Fibroblast of lung (primary cell): ENCODE measurements at places on chromosomes 12 and 14.

- DNase-seq, result no peak
Observed at GRCh38 chr12:93317227-93317626, 60.5 kb upstream of the NUDT4 start.

DNA sequence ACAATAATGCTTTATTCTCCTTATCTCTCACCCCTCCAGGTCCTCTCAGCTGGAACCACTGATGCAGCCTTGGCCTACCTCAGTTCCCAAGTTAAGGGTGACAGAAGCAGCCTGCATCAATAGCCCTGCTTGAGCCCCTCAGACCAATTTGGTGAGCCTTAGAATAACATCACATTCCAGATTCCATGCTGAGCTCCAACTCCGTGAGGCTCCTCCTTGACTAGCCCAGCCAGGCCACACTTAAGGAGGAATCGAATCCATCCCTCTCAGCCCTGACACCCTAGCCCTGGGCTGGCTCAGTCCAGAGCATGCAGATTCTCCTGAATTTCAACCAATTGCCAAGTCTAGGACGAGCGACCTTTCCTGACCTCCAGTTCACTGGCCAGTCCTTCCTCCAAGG, 91.1 kb downstream of the ARMH4 start:
- DNase-seq, result no peak

- DNase-seq, result no peak
Observed at GRCh38 chr14:102592763-102593060, 263 bp downstream of the RCOR1 start.

GRCh38 chr12:77722536-77722935, 108.2 kb upstream of the NAV3 start:
- no peak for DNase-seq

GRCh38 chr14:103548463-103549351, 13.8 kb downstream of the BAG5 start:
- DNase-seq, result no peak

DNA sequence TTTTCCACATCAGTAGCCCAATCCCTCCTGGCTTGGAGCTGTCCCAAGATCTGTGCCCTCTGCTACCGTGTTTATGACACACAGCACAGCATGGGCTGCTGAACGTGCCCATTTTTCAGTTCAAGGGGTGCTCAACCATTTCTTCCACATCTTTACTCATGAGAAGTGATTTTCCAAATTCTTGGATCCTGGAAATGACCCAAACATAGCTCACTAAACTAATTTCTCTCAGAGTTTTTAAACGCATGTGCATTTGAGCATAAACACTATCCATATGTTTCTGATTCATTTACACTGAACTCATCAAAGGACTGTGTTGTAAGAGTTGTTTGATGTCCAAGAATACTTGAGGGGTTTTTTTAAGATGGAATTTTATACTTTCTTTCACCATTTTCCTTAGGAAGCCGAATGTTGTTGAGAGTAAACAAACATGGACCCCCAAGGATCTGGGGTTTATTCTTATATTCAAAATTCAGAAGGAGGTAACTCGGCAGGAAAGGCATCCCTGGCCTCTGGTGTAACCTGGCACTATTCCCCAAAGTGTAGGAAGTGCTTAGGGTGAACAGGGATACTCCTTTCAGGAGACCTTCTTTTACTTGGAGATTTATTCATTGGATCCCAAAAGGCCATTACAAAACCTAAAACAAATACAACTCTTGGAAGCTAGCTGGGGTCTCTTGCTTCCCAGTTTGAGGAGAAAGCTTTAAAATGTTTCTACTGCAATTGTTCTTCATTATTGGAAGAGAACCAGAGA, 215.0 kb downstream of the BMP4 start:
- DNase-seq, result peak; percentile 79

DNA sequence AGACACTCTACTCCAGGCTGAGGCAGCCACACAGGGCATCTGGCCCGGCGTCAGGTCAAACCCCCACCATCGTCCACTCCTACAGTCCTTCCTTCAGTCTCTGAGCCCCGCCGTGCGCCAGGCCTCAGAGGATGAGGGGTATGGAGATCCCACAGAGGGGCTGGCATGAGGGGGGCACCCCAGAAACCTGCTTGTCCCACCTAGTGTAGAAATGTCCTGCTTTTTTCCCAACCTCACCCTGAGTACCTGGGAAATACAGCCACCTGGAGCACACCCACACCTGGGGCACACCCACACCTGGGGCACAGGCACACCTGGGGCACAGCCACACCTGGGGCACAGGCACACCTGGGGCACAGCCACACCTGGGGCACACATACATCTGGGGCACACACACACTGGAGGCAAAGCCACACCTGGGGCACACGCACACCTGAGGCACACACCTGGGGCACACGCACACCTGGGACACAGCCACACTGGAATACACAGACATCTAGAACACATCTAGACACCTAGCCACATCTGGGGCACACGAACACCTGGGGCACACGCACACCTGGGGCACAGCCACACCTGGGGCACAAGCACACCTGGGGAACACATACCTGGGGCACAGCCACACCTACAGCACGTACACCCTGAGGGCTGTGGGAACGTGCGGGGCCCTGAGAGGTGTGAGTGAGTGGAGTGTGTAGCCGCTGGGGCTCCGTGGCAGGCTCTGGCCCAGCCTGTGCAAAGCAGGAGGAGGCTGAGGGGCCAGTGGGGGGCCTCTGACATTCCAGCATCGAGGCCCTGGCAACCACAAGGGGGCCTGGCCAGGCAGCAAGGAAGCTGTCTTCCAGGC, 18.4 kb downstream of the AKT1 start:
- DNase-seq, result no peak

DNA sequence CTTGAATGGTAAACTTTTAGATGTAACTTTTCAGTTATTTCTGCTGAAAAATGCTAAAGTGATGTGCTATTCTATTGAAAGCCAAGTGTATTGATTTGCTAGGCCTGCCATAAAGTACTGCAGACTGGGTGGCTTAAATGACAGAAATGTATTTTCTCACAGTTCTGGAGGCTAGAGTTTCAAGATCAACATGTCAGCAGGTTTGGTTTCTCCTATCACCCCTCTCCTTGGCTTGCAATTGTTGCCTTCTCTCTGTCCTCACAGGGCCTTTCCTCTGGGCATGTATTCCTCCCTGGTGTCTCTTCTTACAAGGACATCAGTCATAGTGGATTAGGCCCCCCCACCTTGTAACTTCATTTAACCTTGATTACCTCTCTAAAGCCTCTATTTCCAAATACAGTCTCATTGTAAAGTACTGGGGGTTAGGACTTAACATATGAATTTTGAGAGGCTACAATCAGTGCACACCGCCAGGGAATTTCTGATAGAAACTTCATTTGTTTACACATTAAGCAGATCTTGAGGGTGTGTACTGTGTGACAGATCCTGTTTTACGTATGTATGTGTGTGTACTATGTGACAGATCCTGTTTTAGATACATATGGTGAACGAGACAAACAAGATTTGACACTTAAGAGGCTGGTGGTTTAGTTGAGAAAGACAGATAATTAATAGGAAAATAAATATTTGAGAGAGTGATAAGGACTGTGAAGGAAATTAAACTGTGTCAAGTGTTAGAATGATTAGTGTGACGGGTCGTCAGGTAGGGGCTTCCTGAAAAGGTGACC, 49.5 kb downstream of the ADIPOR2 start:
- no peak for DNase-seq

DNA sequence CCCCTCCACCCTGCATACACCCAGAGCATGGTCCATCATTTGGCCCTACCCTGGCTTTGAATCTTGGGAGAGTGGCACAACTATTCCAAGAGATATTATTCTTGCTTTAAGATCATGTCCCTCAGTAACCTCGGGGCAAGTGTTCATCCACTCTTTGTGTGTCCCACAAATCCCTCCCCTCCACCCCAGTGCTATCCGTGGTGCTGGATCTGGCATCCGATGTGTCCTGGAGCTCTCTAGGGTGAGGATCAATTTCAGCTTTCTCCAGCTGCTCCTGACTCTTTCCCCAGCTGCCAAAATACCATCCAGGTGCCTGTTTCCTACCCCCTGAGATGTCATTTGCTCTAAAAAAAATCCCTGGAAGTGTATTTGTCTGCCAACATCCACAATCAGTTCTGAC, 64.8 kb upstream of the CMKLR1 start:
- DNase-seq, result no peak

DNA sequence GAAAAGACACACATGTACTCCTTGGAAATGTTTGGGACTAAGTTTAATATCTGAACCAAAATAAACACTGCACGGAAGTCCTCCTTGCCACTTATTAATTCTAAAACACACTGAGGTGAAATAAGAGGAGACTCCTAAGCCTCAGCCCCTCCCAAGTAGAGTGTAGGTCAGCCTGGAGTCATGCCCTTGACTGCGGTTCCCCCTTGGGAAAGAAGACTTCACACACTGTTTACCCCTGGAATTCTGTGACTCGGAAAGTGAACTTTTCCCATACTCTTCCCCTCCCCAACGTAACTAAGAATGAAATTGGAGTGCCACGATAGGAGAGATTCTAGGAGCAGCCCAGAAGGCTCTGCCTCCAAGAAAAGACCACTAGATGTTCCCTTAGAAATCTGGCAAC, 8.6 kb upstream of the TFCP2 start:
- no peak for DNase-seq
